Esophagus squamous epithelium (tissue), 5 donors: ENCODE measurements at places on chromosomes 7 and 10. TPM values are rescaled to one million over a fixed set of nuclear protein-coding genes. Genes with fewer than 3 reads are reported as not detected.

CYP3A5 gene
- 34.5 TPM for total RNA-seq

WDFY4 gene
- 0.88 TPM for total RNA-seq

EPHA1 gene
- total RNA-seq = 67.3 TPM

RHOBTB1 gene
- total RNA-seq = 3.4 TPM

CHAT gene
- total RNA-seq = not detected

PTPN20 gene
- total RNA-seq = 7.5 TPM

TUBB8 gene
- not detected for total RNA-seq

VIPR2 gene
- total RNA-seq = 2.1 TPM

IQUB gene
- not detected for total RNA-seq

DNA sequence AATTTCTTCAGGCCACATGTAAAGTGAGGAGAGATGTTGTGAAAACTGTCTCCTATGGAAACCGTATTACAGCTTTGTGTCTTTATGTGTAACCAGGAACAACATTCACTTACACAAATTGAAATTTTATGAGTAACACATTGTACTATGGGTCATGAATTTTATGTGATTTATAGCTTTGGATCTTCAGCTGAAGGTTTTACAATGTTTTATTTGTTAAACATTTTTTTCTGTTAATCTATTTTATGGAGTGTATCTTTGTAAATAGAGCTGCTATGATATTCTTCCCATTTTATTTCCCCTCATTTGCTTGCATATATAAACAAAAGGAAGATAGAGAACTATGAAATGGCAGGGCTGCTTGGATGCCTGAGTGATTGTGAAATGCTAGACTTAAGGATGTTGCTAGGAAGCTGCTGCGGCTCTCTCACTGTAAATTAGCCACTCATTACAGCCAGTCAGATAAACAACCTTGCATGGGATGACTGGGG, 104.5 kb upstream of the PCLO start:
- no peak for DNase-seq

DNA sequence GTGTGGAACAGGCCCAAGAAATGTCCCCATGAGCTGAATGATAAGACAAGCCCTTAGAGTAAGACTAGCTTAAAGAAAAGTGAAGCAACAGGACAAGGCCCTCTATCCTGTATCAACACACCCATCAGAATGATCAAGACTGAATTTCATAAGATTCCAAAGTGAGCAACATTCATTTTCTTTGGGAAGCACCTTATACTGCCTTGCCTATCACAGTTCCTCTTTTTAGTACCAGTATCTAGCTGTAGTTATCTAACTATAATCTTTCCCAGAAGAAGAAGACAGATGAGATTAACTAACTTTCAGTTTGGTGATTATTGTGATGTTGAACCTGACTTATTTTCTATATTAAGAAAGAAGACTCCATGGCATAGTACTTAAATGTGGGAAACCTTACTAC, 391.2 kb downstream of the PHTF2 start:
- DNase-seq = no peak

DNA sequence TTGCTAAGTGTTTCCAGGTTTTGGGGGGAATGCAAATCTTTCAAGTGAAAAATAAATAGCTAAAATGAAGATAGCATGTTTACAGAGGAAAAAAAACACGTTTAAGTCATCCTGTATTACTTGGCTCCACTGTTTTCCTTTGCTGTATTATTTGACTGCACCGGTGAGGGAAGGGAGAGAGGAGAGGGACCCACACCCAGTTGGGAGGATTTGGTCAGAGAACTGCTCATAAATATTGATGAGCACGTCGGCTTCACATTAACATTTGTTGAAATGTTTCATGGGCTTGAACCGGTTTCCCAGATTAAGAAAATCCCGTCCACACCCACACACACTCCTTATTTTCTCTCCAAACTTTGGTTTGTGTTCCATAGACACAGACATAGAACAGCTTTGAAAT, 493.8 kb upstream of the MGMT start:
- DNase-seq = no peak

- DNase-seq = no peak
Observed at GRCh38 chr10:26737730-26738129, 40.2 kb downstream of the PDSS1 start.

DNA sequence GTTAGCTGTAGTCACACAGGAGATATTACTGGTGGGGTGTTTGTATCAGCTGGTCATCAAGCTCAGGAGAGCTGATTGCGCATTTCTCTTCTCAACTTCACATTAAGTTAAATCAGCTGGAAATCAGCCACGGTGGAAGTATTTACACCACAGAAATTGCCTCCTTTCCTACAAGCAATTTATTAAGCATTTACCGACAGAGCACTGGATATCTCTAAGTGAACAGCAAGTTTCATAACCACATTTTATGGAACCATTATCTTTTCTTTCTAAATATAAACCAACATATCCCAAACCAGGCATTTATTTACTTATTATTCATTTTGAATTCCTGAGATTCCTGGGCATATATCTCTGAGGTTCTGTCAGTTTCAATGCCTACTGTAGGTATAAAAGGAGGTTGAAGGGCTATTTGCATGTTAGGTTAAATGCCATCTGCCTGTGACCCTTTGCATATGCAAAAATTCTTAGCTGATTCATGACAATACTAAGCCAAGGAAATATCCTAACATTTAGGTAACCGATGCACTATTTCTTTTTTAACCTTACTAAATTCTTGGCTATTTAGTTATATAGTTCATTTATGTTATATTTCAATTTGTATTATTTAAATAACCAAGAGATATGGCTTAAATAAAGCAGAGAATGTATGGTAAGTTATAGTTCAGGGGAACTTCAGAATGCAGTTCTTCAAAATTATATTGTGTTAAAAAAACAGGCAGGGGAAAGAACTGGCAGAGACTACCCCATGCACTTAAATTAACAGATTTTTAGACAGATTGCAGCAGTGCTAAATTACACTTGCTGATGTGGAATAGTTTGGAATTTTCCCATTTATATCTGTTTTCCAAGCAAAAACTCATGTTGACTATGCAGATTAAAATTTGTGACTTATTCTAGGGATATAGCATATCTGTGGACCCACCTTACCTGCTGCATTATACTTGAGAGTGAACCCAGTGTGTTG, 56.8 kb downstream of the DYNC1I1 start:
- DNase-seq = no peak

- DNase-seq = no peak
Observed at GRCh38 chr10:86250399-86250798, 116.2 kb downstream of the GRID1 start.

DNA sequence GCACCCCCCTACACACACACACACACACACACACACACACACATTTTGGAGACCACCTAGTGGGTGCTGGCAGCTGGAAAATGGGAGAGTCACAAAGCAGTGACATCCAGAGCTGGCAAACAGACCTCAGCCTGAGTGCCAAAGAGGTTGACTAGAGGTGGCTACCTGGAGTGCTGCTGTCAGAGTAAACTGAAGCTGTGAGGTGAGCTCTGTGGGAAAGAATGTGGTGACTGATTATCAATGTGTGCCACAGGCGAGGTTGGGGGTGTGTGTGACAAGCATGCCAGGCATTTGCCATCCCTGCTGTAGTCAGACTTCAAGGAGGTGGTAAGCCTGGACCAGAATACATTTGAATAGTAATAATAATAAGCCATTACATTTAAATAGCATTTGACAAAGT, 120.6 kb downstream of the SLIT1 start:
- DNase-seq = no peak

DNA sequence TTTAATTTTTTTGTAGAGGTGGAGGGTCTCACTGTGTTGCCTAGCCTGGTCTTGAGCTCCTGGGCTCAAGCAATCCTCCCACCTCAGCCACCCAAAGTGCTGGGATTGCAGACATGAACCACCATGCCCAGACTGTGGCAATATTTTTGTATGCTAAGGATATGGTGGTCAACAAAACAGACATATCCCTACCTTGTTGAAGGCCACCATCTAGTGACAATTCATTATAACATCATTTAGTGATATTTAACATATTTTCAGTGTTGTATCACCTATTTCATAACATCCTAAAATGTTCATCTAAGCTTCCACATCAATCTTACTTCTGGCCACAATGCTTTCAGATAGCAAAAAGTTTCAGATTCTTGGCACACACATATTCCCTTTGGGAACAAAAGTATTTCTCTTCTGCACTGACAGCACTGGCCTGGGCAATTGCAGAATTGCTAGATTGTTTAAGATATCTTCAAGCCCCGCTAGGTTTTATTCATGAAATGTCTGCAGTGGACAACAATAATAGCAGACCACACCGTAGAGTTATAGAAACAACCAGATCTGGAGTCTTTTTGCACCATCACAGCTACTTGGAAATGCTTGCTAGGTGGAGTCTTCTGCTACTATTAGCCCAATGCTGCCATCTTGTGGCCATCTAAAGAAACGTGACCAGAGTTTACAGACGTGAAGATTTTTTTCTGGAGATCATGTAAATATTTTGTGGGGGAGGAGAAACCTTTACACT, 58.4 kb downstream of the DNAJC12 start:
- no peak for DNase-seq

DNA sequence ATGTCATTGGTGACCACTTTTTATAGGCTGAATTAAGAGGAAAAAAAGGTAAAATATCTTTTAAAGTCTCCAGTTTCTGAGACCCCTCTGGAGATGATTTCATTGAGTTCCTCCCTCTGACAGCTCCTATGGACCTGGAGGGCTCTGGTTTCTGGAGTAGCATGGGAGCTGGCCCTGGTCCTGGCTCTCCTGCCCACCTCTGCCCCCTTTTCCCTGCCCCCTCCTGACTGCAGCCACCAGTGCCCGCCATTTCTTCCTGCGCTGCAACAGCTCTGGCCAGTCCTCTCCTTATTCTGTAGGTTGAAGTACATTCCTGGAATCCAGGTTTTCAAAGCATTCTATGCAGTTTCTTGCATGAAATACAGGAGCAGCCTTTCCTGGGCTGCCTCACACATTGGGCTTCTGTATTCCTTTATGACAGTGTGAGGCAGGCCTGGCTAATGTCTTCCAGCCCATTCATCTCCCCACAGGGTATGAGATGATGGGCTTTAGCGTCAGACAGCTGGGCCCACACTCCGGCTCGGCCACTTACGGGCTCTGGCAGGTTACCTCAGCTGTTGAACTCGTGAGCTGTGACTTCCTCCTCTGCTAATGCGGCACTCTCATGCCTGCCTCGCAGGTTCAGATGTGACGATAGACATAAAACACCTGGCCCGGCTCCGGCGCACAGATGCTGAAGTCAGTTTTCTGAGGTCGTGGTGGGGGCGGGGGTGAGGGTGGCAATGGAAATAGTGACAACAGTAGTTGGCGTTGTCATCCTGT, 101.7 kb downstream of the MGMT start:
- DNase-seq = no peak

GRCh38 chr10:20767028-20767427, 130.1 kb downstream of the NEBL start:
- no peak for DNase-seq

- DNase-seq = no peak
Observed at GRCh38 chr10:22673091-22673392, 41.3 kb downstream of the PIP4K2A start.

DNA sequence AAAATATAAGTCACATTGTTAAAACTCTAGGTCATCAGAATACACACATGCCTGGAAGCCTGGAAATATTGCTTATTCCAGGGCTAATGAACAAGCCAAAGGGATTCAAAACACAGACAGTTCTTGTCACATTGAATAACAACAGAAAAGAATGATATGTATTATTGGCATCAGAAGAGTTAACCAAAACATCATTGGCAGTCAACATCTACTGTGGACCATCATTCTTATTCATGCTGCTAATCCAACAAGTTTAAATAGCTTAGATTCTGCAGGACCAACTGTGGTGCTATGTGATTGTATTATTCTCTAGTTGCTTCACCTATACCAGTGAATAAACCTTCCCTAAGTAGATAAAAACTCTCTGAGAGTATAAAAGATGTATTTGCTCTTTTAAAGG, 198.3 kb downstream of the NEBL start:
- DNase-seq = no peak

- no peak for DNase-seq
Observed at GRCh38 chr7:155000795-155001194, 2.1 kb downstream of the PAXIP1 start.

- DNase-seq = no peak
Observed at GRCh38 chr10:118978316-118978997, 51.1 kb upstream of the NANOS1 start.

DNA sequence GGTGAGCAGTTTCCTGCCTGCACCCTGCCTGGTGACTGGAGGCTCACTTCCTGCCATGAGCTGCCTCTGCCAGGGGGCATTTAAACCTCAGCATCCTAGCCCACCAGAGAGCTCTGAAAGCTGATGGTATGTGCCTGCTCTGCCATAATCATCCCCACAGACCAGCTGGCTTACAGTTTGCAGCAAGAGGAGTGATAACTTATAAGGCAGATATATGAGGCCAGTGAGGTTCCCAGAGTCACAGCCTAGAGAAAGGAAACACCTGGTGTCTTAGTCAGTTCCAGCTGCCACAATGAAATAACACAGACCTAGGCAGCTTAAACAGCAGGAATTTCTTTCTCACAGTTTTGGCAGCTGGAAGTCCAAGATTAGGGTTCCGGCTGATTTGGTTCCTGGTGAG, 232.0 kb downstream of the PAXIP1 start:
- no peak for DNase-seq

DNA sequence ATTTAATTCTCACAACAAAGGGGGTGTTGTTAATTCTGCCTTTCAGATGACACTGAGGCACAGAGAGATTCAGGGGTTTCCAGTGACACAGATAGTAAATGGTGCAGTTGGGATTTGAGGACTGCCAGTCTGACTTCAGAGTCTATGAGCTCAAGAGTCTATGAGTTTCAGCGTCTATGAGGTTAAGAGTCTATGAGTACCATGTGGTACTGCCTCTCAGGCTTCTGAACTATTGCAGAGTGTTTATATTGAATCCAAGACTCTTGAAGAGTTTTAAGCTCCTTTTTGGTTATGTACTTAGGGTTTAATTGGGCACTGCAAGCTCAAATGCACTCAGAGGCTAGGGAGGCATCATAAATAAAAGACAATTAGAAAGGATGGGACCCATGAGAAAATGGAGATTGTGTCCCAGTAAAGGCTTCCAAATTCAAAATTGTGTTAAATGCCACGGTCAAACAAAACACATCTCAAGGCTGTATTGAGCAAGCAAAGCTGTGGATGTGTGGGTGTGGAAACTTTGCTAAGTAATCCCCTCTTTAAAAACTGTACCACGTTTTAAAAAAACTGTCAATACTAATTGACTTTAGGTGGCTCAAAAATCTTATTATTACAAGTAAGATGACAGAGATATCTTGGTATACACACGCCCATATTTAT, 123.9 kb upstream of the FAM171A1 start:
- DNase-seq = no peak

DNA sequence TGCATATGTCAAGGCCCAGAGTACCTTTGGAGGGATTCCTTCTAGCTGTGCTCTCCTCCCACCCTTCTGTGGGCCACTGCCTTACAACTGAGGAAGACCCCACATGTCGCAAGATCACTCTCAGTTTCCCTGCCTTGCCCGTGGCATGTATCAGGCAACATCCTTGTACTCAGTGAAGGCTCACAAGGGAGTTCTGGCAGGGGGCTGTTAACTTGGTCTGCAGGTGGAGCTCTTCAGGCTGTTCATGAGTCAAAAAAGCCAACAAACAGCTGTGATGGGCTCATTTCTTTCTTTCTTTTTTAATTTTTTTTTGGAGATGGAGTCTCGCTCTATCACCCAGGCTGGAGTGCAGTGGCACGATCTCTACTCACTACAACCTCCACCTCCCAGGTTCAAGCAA, 513.0 kb upstream of the ANKRD30A start:
- no peak for DNase-seq

GRCh38 chr10:93715345-93715744, 13.0 kb upstream of the FRA10AC1 start:
- DNase-seq = no peak
